ENCODE measurements at places on chromosomes 6 and 20.
A peak's percentile ranks its signal among the peaks of the same experiment; 100 is the strongest.

DNA sequence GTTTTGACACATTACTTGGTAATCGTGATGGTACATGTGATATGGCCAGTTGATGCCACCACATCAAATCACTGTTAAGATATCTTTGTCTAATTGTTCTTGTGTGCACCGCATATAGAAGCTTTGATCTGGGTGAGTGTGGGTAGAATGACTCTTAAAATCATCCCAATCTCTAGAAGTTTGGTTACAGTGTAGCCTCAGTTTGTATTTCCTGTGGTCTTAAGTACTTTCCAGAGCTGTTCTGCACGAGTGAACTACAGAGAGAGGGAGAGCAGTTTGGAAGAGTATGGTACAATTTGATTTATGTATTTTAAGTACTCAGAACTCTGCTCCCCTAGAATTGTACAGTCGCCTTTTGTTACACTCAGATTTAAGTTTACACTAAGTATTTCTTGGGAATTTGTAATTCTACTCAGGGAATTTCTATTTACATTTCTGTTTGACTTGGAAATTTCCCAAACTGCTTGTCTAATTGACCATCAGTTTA, 37.5 kb downstream of the SNX9 start:
- DNase-seq = no peak

GRCh38 chr6:126027601-126028000, 41.3 kb downstream of the TRMT11 start:
- DNase-seq = no peak

- DNase-seq = peak; percentile 45
Observed at GRCh38 chr20:58131551-58132142, 96.8 kb downstream of the ANKRD60 start.

GRCh38 chr20:51532577-51533191, 9.8 kb downstream of the NFATC2 start:
- DNase-seq = no peak

DNA sequence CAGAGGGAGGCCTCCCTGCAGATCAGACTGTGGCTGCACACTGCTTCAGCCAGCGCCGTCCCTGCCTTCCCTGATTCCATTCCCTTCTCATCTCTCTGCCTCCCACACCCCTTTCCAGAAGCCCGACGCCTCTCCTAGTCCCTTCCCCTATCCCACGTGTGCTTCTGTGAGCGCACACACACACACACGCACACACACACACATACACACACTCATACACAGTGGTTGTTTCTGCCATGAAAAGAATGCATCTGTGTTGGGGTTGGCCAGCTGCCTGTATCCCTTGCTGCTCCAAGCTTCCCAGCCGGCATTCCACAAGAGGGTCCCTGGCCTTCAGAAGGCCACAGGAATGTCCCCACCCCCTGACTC, 51.7 kb downstream of the MOCS1 start:
- no peak for DNase-seq

- DNase-seq = no peak
Observed at GRCh38 chr6:15405129-15406068, 159.5 kb downstream of the JARID2 start.

DNA sequence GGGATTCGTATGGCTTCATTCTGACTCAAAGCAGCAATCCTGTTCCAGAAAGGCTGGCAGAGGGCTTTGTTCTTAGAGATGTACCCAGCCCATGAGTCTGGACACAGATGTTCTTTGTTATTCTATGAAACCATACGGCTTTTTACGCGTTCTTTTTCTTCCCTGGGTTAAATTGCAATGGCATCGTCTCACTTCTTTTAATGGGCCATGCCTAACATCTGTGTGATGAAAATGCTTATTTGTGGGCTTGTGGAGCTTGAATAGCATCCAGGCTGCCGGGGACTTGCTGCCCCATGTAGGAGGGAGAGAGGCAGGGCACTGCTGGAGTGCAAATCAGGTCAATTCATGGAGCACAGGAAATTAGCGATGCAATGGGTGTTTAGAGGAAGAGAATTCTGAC, 19.4 kb downstream of the FAM50B start:
- DNase-seq = no peak

Data from NCI-H1930 (cell line).